Inflammatory macrophage treated with lipopolysaccharide for 1 hour (primary cell): ENCODE measurements at places on chromosomes 2 and 18.

DNA sequence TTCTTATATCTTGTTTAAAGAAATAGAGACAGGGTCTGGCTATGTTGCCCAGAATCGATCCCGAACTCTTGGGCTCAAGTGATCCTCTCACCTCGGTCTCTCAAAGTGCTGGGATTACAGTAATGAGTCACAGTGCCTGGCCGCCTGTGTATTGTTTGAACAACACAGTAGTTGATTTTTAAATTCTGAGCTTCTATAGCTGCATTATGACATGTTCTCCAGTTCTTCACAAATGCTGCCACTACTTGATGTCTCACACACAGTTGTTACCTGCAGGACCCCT is 7.7 kb upstream of the RHOB start:
- DNase-seq: no peak

DNA sequence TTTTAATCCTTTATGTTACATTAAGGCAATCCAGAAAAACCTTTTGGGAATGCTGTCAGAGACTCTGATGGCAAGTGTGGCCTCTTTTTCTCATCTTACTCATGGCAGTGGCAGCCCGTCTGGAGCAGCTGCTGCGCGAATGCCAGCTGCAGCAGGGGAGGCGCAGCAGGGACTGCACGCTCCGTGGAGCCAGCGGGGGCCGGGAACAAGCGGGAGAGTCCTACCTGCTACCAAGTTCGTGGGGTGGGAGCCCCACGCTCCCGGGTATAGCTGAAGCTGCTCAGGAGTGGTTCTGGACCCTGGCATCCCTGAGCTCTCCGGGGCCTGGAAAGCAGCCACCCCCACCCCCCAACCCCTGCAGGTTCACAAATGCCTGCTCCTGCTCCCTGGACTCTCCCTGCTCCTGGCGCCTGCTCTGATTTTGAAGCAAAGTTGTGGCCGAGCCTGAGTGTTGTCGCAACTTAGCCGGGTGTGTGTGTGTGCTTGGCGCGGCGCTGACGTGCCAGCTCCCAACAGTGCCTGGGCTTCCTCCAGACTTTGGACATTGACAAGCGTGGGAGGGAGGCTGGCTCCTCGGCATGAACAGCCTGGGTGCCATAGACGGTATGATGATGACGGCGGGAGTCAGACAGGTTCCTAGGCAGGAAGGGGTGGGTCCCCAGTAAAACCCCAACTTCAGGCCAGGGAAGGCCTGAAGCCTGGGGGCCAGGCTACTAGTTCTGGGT is 21.7 kb downstream of the TMX3 start:
- DNase-seq: no peak

DNA sequence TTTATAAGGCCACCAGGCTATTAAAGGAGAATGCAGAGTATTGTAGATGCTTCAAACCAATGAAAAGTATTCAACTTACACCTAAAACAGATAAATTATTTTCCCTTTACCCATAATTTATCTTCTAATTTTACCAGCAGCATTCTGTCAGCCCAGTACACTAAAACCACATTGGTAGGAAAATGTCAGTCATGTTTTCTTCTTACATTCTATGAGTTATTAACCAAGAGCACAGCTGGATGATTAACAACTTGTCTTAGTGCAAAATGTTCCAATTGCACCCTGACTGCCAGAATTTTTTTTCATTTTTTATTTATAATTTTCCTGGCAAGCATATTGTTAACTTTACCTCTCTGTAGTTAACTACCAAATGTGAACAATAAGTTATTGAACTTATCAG is 79.0 kb upstream of the WDR75 start:
- DNase-seq: no peak

- DNase-seq: no peak
These were observed 21.5 kb downstream of the ARHGEF33 start for GRCh38 chr2:38911191-38911590.

- peak; percentile 36 for DNase-seq
These were observed 6.3 kb downstream of the ANKRD53 start for GRCh38 chr2:70984576-70985282.

GRCh38 chr2:157842106-157842879 is 33.8 kb downstream of the ACVR1 start:
- DNase-seq: no peak
